ENCODE measurements at places on chromosomes 3 and 15.
A peak's percentile ranks its signal among the peaks of the same experiment; 100 is the strongest.

- H3K4me1 ChIP-seq, result no peaks in the 10 kb centered on the region
- DNase-seq, result no peak
- no peaks in the 10 kb centered on the region for H3K36me3 ChIP-seq
Measured at GRCh38 chr15:53305101-53305500, 454.4 kb downstream of the WDR72 start.

DNA sequence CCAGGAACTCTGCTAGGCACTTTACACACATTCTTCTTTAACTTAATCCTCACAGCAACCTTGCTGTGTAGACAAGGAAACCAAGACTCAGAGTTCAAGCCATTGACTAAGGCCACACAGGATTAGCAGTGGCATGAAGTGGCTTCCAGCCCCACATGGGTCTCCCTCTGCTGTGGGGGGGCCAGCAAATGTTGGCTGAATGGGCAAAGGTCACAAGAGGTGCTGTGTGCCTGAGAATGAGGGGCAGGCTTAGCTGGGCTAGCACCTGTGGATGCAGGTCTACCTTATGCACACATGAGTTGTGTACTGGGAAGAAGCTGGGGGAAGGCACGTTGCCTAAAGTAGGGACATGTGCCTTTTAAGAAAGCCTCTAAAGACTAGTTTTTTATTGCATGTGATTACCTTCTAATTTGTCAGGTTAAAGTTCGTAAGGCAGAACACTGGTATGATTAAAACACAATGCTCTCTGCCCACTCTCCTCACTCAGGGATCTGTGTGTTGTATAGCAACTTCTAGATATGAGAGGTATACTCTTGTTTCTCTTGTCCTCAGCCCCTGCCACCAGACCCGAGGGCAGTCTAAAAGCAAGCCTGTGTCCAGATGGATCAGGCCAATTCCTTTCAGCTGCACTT is 10.9 kb downstream of the BAHD1 start:
- no peak for DNase-seq
- H3K4me3 ChIP-seq, result no peak overlapping the region
- no peaks in the 10 kb centered on the region for H3K36me3 ChIP-seq
- H3K4me1 ChIP-seq, result peaks cover 15% of the 10 kb centered on the region
- no peaks in the 10 kb centered on the region for H3K27me3 ChIP-seq

GRCh38 chr15:59244337-59244736 is 37.7 kb downstream of the LDHAL6B start:
- no peak overlapping the region for H3K4me3 ChIP-seq
- H3K27me3 ChIP-seq, result no peaks in the 10 kb centered on the region
- DNase-seq, result no peak
- H3K27ac ChIP-seq, result no peak overlapping the region
- H3K36me3 ChIP-seq, result no peaks in the 10 kb centered on the region

DNA sequence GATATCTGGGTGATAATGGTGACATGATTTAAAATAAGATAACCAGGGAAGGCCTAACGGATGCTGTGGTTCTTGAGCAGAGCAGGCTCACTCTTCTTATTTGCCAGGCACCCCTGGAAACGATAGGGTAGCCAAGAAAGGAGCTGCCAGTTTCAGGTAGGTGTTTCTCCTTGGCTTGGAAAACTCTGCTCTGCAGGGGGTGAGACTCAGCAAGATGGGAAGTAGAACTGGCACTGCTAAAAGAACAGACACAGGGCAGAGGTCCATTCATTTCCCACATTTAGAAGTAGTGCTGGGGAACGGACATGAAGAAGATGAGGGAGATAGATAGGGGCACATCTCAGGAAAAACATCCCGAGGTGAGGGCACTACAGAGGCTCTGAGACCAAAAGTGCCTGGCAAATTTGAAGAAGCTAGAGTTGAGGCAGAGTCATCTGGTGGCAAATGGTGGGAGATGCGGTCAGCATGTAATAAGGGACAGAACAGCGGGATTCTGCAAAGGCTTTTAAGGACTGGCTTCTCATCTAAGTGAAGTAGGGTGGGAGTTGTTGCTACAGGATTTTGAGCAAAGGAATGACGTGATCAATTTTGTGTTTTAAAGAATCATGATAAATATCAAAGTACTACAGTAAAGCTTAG is 323.4 kb upstream of the PLSCR5 start:
- no peaks in the 10 kb centered on the region for H3K36me3 ChIP-seq
- H3K27me3 ChIP-seq, result no peaks in the 10 kb centered on the region
- no peak overlapping the region for H3K4me3 ChIP-seq
- H3K27ac ChIP-seq, result no peak overlapping the region
- H3K4me1 ChIP-seq, result no peaks in the 10 kb centered on the region

DNA sequence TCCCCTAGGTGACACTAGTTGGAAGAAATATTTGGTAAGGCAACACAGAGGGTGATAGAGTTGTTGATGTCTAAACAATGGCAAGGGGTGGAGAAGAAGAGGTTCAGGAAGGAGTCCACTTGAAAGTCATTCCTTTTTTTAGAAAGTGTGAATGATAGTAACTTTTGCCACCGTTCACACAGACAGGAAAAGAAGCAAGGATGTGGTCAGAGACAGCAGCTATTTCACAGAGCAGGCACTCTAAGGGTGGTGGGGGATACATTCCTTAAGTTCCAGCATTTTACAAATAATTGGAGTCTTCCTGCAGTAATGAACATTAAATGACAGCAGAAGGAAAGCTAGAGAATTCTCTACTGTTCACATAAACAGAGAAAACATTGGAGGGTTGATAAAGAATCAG is 75.4 kb upstream of the ZNF385D start:
- H3K27ac ChIP-seq, result no peak overlapping the region
- no peaks in the 10 kb centered on the region for H3K27me3 ChIP-seq
- H3K4me1 ChIP-seq, result no peaks in the 10 kb centered on the region
- peak; percentile 40 for DNase-seq

DNA sequence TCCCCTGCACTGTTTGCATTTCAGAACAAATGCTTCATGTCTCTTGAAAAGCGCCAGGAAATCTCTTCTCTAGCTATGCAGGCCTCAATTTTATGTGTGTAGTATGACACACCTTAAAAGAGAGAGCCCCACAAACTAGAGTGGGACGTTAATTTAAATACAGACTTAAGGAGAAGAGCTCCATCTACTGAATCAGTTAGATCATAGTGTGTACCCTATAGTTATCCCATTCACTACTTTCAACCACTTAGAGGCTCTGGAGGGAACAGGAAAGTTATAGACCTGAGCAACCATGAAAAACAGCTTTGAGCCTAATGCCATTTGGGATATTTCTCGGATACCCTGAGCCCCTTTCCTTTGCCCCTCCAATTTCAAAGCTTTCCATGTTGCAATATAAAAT is 153.7 kb downstream of the TIGIT start:
- H3K36me3 ChIP-seq, result no peaks in the 10 kb centered on the region
- no peak overlapping the region for H3K27ac ChIP-seq
- no peaks in the 10 kb centered on the region for H3K4me1 ChIP-seq

- peaks cover 4% of the 10 kb centered on the region for H3K4me1 ChIP-seq
- H3K36me3 ChIP-seq, result no peaks in the 10 kb centered on the region
- H3K4me3 ChIP-seq, result no peak overlapping the region
Measured at GRCh38 chr15:61685534-61685933, 374.7 kb downstream of the VPS13C start.

GRCh38 chr3:191958980-191959671 is 498.2 kb downstream of the PYDC2 start:
- H3K36me3 ChIP-seq, result no peaks in the 10 kb centered on the region
- H3K27ac ChIP-seq, result no peak overlapping the region
- H3K4me3 ChIP-seq, result no peak overlapping the region
- H3K27me3 ChIP-seq, result no peaks in the 10 kb centered on the region

DNA sequence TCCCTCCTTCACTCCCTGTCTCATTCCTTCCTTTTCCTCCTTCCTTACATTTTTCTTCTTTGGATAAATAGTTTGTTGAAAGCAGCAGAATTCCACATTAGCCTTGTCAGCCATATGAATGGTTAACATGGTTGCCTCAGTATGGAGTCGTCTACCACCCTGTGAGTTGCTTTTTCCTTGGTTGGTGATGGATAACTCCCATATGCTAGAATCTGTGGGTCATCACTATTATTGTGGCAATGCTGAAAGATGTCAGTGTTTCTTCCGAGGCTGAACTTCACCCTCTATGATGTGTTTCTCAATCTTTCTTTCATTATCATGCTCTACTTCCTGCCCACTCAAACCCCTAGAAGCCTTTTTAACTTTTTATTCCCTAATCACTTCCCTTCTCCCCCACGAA is 481.8 kb upstream of the KCNMB2 start:
- no peak overlapping the region for H3K4me3 ChIP-seq
- no peaks in the 10 kb centered on the region for H3K4me1 ChIP-seq
- H3K27ac ChIP-seq, result no peak overlapping the region
- H3K36me3 ChIP-seq, result no peaks in the 10 kb centered on the region
- H3K27me3 ChIP-seq, result no peaks in the 10 kb centered on the region

All from mesendoderm (in vitro differentiated cells).